ENCODE measurements at places on chromosomes 4 and X.

GRCh38 chr4:66294638-66295037, 624.3 kb upstream of the EPHA5 start:
- DNase-seq, result no peak

DNA sequence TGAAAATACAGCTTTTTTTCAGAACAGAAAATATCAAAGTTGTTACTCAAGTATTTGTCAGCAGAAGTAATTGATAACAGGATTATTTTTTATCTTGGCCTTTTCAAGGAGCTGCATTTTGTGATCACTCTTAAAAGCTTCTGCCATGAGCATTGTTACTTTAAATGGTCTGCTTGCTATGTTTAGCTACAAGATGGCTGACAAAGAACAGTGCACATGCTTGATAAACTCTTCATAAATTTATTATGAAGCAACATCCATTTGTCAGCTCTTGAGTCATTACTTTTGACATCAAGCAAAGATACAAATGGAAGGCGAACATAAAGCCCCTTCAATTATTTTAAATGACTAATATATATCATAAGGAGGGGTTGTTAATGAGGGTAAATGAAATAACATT, 205.4 kb upstream of the RPS6KA3 start:
- no peak for DNase-seq

GRCh38 chr4:101019313-101019712, 328.0 kb downstream of the PPP3CA start:
- no peak for DNase-seq

GRCh38 chr4:17718471-17718870, 63.0 kb downstream of the FAM184B start:
- no peak for DNase-seq

DNA sequence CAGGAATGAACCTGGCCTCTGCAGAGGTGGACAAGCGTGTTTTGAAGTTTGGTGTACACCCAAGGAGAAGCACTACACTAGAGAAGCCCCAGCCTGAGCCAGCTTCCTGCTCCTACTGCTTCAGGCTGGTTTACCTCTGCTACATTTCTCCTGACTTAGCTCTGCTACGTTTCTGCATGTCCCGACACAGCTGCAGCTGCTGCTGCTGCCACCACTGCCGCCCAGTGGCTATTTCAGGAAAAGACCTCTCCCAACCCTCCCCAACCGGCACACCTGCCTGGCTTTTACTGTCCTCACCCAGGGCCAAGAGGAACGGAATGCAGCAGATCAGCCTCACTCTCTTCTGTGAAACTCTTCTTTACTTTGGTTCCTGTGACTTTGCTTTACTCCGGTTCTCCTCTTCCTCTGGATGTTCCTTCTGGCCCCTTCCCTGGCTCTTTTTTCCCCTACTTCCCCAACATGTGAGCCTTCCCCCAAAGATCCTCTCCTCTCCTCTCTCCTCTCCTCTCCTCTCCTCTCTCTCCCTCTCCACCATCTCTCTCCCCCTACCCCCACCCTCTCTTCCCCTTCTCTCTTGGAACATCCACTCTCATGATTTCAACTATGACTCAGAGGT, 3.1 kb upstream of the P2RY4 start:
- peak; percentile 11 for DNase-seq

All from activated CD8-positive, alpha-beta memory T cell treated with anti-CD3 and anti-CD28 coated beads for 48 hours (primary cell).